ENCODE measurements at places on chromosomes 5 and 9.

GRCh38 chr5:218457-219291 is 554 bp downstream of the SDHA start:
- no peak for DNase-seq

- DNase-seq = no peak
Measured at GRCh38 chr9:99628285-99628684, 193.4 kb upstream of the NR4A3 start.

DNA sequence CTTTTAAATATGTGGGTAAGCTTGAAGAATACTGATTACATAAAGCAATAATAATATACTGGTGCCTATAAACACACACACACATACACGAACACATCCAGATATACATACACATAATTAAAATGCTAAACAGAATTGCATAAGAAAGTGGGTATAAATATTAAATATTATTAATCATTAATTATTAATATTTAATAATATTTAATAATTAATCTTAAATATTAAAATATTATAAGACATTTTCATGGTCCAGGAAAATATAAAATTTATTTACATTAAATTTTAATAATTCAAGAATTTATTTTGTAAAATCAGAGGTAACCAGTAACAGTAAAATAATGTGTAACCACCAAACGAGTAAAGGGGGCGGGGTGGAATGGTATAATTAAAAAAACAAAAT is 178.3 kb downstream of the TMEM232 start:
- no peak for DNase-seq

DNA sequence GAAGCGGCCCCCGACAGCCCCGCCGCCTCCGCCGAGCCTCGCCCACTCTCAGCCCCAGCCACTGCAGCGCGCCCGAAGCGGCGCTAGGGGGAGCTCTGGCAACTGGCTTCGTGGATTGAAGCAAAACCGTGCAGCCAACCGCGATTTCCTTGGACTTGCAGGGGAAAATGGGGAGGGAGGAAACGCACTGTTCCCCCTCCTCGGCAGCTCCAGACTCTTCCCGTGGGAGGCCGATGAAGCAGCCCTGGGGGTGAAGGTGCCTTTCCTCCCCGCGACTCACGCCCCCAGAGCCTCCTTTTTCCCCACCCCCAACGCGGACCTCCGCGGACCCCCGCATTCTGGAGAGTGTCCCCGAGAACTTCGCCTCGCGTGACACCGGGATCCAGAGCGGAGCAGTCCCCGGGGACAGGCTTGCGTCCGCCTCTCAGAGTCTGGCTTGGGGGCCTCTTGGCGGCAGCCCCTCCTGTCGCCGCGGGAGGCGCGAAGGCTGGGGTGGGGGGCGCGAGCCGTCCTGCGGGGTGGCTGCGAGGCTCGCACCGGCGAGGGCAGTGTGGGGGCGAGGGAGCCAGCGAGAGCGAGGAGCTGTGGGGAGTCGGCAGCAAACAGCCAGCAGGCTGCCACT is 3.8 kb downstream of the IER5L start:
- DNase-seq = peak; percentile 70

DNA sequence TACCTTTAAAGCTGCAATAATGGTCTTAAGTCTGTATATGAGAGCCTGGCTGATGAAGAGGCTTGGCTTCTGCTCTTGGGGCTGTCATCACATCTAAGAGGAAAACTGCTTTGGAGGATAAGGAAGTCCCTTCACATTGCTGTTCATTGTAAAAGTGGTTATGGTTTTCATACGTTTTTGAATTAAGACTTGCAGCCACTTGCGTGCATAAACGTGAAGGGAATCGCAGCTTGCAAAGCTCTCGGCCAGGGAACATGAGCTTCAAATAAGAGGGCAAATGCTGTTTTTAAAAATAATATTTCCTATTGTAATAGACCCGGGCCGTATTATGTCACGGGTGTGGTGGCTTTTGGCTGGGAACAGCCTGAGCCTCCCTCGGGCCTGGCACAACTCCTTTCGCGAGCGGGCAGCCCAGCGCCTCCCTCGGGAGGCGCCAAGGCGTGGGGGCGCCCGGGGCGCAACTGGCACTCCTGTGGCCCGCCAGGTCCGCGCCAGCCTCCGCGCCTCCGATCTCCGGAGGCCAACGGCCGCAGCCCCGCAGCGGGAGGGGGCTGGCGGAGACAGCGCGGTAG is 538 bp upstream of the ARHGEF28 start:
- DNase-seq = no peak

GRCh38 chr5:10625700-10626472 is 62.0 kb downstream of the ANKRD33B start:
- DNase-seq = no peak

GRCh38 chr5:55429613-55430253 is 105.0 kb downstream of the PLPP1 start:
- DNase-seq = no peak
